GM23248 (cell line): ENCODE measurements at places on chromosomes 16 and 17. TPM values are rescaled to one million over a fixed set of nuclear protein-coding genes. Genes with fewer than 3 reads are reported as not detected.
A peak's percentile ranks its signal among the peaks of the same experiment; 100 is the strongest.

The G6PC1 gene
- total RNA-seq: not detected in 2 replicates

The TSPAN10 gene
- total RNA-seq: 2.6 and 3.9 TPM in 2 replicates

The RNF222 gene
- total RNA-seq: not detected in 2 replicates

The ZP2 gene
- not detected in 2 replicates for total RNA-seq

The MAF gene
- total RNA-seq: 0.22 TPM in 1 of 2 replicates, not detected in the other

- H3K36me3 ChIP-seq: no peaks in the 10 kb centered on the region
- 0 out of 2 replicates have a peak, but pooled peaks cover 9% of the 10 kb centered on the region for H3K27me3 ChIP-seq
- DNase-seq: peak; percentile 15
- no peak overlapping the region for H3K4me3 ChIP-seq
- no peak overlapping the region for H3K27ac ChIP-seq
These were observed 37.2 kb downstream of the NKD1 start for GRCh38 chr16:50585331-50585776.

GRCh38 chr17:29401258-29401657 lies 11.1 kb downstream of the TAOK1 start:
- H3K27me3 ChIP-seq: no peaks in the 10 kb centered on the region
- H3K27ac ChIP-seq: no peak overlapping the region
- peaks cover 12% of the 10 kb centered on the region; the same call in 1 of the 2 replicates for H3K36me3 ChIP-seq

DNA sequence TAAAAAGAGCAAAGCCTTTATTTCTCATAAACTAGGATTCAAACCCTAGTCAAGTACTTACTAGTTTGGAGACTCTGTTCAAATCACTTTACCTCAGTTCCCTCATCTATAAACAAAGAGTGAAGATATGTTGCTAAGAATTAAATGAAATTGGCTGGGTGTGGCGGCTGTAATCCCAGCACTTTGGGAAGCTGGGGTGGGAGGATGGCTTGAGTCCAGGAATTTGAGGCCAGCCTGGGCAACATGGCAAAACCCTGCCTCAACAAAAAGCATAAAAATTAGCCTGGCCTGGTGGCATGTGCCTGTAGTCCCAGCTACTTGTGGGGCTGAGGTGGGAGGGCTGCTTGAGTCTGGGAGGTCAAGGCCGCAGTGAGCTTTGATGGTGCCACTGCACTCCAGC lies 114.5 kb upstream of the CREBBP start:
- 0 out of 2 replicates have a peak, but pooled peaks cover 4% of the 10 kb centered on the region for H3K36me3 ChIP-seq
- H3K27me3 ChIP-seq: no peaks in the 10 kb centered on the region
- peaks cover 12% of the 10 kb centered on the region for H3K4me1 ChIP-seq
- no peak overlapping the region for H3K27ac ChIP-seq
